ENCODE measurements at places on chromosomes 11 and 22. TPM values are rescaled to one million over a fixed set of nuclear protein-coding genes. Genes with fewer than 3 reads are reported as not detected.

Gene ANGPTL5
- polyA plus RNA-seq: 0.11 TPM

Gene TRIM68
- 20.2 TPM for polyA plus RNA-seq

Gene OR52N1
- not detected for polyA plus RNA-seq

Gene SMCO4
- 14.8 TPM for polyA plus RNA-seq

Gene ENTHD1
- not detected for polyA plus RNA-seq

Gene PRDM10
- 8.8 TPM for polyA plus RNA-seq

Gene GGTLC2
- polyA plus RNA-seq: not detected

- DNase-seq: no peak
These were observed 26.5 kb downstream of the ARHGEF17 start for GRCh38 chr11:73334384-73335203.

- no peak for DNase-seq
These were observed 28.3 kb upstream of the MALAT1 start for GRCh38 chr11:65470433-65471049.

- DNase-seq: no peak
These were observed 323.7 kb downstream of the MIAT start for GRCh38 chr22:26981111-26981510.

GRCh38 chr11:18775492-18776292, 15.9 kb downstream of the PTPN5 start:
- no peak for DNase-seq

DNA sequence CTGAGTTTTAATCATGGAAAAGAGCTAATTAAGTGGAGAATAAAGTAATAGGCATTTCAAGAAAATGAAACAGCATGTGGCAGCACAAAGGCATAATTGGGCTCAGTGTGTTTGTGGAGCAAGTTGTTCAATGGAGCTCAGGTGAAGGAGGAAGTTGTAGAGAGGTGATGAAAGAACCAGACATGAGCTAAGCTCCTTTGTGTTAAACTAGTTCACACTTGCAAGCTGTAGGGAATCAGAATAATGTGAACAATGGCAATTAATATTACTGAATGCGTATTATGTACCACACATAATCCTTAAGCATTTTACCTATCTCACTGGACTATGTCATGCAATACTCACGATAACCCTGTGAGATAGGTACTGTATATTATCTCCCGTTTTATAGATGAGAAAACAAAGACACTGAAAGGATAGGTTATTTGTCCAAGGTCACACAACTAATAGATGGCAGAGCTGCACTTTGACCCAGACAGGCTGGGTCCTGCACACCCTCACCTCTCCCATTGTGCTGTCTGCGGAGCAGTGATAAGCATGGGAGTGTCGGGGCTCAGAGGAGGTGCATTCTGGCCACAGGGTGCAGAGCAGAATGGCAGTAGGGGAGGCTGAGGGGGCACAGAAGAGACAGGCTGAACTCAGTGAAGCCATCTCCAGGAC, 8.9 kb downstream of the OLFML1 start:
- DNase-seq: no peak

- no peak for DNase-seq
These were observed 10.9 kb downstream of the RCN1 start for GRCh38 chr11:32101791-32102190.

- no peak for DNase-seq
These were observed 132.5 kb downstream of the FBXO7 start for GRCh38 chr22:32607086-32607485.

DNA sequence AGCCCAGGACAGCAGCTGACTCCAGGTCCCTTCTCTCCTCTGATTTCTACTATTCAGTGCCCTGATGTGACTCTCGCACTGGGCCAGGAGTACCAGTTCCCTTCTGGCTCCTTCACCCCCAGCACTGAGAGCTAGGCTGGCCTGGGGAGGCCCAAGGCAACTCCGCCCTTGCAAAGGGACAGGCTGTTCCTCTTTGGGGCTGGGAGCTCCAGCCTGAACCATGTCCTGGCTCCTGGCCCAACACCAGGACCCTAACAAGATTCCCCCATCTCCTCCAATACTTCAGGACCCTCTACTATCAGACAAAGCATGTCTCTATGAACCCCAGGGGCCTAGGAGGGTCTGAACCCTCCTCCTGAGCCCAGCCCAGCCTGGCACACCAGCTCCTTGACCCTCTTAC, 12.5 kb downstream of the CREB3L1 start:
- no peak for DNase-seq

- DNase-seq: no peak
These were observed 1335.9 kb downstream of the TBC1D22A start for GRCh38 chr22:48098243-48098920.

GRCh38 chr22:29092243-29092642, 19.4 kb downstream of the KREMEN1 start:
- no peak for DNase-seq

GRCh38 chr11:44759743-44760476, 33.1 kb downstream of the TSPAN18 start:
- DNase-seq: no peak

- DNase-seq: no peak
These were observed 56.4 kb downstream of the MYH9 start for GRCh38 chr22:36331306-36331911.

DNA sequence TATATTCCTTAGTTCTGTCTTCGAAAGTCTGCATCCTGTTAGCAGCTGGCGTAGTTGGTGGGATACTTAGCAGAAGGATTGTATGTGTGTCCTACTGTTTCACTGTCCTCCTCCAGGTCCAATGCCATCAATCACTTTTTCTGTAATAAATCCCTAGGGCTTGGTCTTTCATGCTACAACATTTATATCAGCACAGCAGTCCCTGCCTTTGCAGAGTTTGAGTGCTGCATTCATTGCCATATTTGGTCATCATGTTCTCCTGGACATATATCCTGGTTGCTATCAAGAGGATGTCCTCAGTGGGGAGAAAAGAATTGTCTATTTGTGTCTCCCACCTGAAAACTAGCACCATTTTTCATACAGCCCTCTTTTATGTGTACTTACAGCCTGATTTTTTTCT, 67.0 kb downstream of the OR5AK2 start:
- no peak for DNase-seq

DNA sequence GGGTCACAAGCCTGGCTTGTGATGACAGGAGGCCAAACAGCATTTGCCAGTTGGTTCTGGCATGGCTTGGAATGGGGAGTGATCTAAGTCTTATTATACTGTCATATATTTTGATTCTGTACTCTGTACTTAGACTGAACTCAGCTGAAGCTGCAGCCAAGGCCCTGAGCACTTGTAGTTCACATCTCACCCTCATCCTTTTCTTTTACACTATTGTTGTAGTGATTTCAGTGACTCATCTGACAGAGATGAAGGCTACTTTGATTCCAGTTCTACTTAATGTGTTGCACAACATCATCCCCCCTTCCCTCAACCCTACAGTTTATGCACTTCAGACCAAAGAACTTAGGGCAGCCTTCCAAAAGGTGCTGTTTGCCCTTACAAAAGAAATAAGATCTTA, 843 bp downstream of the OR56B1 start:
- DNase-seq: no peak

DNA sequence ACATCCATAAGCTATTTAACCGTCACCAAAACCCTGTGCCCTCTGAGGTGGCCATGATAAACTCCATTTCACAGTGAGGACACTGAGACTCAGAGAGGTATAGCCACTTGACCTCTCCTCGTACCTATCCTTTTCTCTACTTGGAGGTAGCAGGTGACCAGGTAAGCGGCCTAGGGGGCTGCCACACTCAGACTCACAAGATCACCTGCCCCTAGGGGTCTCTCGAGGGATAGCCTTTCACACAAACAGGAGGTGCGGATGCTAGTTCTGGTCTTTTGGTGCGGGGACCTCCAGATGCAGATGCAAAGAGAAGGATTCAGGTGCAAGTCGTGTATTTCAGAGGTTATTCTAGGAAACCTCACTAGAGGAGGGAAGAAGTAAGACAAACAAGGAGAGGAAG, 14.6 kb downstream of the MS4A18 start:
- DNase-seq: no peak

DNA sequence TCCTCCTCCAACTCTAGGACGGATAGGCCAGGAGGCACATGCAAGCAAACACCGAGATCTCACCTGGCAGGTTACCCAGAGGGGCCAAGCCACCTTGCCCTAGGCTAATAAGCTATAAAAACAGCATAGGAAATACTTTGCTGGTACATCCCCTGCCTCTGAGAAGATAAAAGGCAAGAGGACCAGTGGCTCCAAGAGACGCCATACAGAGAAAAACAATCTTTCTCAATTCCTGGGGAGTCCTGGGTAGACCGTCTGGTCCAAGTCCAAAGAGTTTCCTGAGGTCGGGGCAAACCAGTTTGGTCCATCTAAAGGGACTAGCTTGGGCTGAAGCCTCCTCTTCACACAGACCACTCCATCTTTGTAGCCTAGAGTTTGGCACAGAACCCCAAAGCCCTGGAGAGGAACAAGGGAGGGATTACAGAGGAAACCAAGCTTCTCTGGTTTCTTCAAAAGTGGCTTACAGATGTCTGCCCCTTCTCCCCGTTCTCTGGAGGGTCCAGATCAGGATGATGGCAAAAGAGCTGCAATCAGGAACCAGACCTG, 40.4 kb downstream of the NUMA1 start:
- no peak for DNase-seq

DNA sequence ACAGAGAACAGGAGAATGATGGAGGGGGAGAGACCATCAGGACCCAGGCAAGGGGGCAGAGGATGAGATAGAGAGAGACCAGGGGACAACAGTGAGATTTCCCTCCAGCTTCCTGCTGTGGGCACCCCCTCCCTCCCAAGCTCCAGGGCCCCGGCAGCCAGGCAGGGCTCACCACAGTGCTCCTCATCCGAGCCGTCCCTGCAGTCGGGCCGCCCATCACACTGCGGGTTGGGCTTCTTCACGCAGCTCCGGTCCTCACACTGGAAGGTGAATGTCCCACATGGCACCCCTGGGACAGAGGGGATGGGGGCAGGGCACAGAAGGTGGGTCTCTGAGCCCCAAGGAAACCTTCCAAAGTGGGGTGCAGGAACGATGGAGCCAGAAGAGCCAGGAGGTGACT, 19.2 kb downstream of the KCTD17 start:
- no peak for DNase-seq

GRCh38 chr11:120120805-120121335, 17.0 kb downstream of the TRIM29 start:
- DNase-seq: no peak

DNA sequence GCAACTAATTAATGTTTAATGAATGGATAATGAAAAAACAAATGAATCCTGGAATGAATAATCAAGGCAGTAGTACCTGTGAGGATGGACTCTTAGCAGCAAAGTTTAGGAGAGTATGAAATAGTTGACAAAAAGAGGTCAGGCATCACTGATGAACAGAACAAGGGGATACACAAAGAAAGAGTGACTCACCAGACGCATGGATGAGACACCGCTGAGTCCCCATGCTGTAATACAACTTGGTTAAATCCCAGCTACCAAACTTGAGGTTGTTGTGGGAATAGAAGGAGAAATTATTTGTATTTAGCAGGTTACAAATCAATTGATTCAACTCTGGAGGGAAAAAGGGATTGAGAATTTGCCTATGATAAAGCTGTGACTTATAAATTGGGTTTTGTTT, 976.9 kb upstream of the TENM4 start:
- DNase-seq: no peak

DNA sequence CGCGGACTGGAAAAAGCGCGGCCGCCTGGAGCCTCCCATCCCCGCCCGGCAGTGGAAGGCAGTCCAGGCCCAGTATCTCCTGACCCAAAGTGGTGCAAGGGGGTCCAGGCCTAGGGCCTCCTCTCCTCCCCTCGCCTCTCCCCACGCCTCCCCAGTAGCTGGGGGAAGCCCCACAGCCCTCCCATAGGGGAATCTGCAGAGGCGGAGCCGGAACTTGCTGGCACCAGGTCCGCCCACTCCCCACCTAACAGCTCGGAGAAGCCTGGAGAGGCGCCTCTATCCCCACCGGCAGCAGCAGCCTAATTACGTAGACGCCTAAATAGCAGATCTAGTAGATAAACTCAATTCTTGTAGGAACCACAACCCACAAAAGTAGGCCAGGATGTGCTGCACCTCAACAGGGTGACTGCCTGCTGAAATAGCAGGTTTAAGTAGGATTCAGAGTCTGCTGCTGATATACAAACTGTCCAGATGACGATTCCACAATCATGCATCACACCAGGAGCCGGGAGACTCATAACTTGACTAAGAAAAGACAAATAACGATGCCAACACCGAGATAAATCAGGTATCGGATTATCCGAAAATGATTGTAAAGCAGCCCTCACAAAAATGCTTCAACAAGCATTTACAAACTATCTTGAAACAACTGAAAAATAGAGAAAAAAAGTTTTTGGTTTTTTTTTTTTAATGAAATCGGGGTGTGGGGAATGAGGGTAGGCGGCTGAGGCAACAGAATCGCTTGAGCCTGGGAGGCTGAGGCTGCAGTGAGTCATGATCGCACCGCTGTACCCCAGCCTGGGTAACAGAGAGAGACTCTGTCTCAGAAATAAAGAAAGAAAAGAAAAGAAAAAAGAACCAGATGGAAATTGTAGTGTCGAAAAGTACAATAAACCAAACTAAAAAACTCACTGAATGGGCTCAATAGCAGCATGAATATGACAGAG, 11.4 kb upstream of the BRD1 start:
- no peak for DNase-seq

- DNase-seq: no peak
These were observed 143.3 kb downstream of the DLG2 start for GRCh38 chr11:85483861-85484260.

DNA sequence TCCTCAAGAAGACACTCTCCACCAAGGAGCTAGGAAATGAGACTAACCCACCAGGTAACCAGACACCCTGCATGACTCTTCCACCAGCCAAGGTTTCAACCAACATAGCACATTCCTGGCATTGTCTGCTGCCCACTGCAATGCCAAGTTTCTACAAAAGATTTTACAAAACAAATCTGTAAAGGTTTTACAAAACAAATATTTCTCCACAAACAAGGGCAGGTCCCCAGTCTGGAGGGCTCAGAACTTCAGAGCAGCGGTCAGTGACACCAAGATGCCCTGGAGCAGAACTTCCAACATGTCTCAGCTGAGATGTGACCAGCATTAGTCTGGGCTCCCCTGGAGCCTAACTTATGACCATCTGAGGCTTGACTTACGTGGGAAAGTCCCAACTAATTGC, 14.0 kb downstream of the GALNT18 start:
- DNase-seq: no peak

GRCh38 chr11:9973921-9974320, 310.0 kb downstream of the SWAP70 start:
- DNase-seq: no peak

DNA sequence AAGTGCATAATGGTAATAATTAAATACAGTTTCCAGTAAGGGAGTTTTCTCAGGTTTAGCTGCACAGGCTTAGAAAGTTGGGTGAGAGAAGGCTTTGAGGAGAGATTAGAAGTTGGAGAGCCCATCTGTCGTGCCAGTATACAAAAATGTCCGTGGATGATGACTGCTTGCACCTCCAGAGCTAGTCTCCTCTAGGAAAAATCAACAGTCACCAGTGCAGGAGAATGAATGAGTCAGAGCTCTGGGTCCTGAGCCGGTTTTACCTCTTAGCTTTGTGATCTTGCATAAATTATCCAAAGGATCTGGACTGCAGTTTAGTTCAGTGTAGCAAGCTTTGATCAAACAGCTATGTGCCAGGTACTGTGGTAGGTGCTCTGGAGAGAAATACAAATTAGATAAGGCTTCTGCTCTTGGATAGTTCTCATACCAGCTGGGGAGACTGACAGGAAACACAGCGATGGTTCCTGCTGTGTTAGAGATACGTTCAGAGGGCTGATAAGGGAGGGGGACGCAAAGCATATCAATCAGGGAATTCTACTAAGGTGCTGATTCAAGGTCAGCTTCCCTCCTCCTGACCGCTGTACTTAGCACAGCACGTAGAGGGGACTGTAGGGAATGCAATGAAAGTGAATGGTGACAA, 125.9 kb downstream of the TEAD1 start:
- no peak for DNase-seq

- no peak for DNase-seq
These were observed 5.5 kb upstream of the TCF20 start for GRCh38 chr22:42275970-42276369.

- DNase-seq: no peak
These were observed 23.4 kb upstream of the CADM1 start for GRCh38 chr11:115527534-115528125.
